GM10248 (cell line): ENCODE measurements at places on chromosomes 7 and 10.

GRCh38 chr7:70711452-70711851 lies 420.5 kb upstream of the GALNT17 start:
- no peak for DNase-seq

- DNase-seq, result no peak
Measured at GRCh38 chr10:17115683-17116082, 13.9 kb downstream of the CUBN start.

GRCh38 chr7:117682681-117683385 lies 190.4 kb downstream of the CTTNBP2 start:
- DNase-seq, result no peak

GRCh38 chr10:70135046-70135445 lies 2.4 kb upstream of the AIFM2 start:
- no peak for DNase-seq

GRCh38 chr10:76114581-76115001 lies 683.2 kb downstream of the LRMDA start:
- no peak for DNase-seq

DNA sequence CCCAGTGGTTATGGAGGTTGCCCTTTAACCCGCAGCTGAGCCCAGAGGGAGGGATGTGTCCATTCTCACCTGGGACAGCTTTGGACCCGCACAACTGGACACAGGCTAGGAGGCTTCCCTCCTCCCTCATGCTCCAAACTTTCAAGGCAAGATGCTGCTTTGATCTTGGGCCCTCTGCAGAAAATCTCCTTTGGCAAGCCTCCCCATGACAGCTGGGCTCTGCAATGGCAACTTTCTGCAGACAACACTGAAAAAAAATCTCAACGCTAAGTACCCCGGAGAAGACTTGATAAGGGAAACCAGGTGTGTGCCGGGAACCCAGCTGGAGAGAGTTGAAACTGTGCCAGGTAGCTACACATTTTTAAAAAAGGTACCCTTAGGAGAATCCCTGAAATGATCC lies 610.1 kb downstream of the LRMDA start:
- DNase-seq, result no peak
